A549 treated with CORT108297 at 1 μM for 4 hours (cell line): ENCODE measurements at places on chromosomes 6 and 20. TPM values are rescaled to one million over a fixed set of nuclear protein-coding genes. Genes with fewer than 3 reads are reported as not detected.

The PPDPF gene
- total RNA-seq: 273 to 372 TPM (median 330 TPM) in 5 replicates

The SPTLC3 gene
- 0.02 to 0.12 TPM (median 0.10 TPM) in 5 replicates for total RNA-seq

The ZC2HC1B gene
- not detected in 5 replicates for total RNA-seq

The BPIFB4 gene
- not detected in 5 replicates for total RNA-seq

The OR2J3 gene
- total RNA-seq: not detected in 5 replicates

The CLPSL2 gene
- total RNA-seq: 0.70 to 1.2 TPM (median 0.80 TPM) in 5 replicates

The MARCKS gene
- total RNA-seq: 15.3 to 26.3 TPM (median 21.8 TPM) in 5 replicates

The FAM209B gene
- total RNA-seq: 0.14 to 0.60 TPM (median 0.54 TPM) in 5 replicates

The STK4 gene
- 12.3 to 14.6 TPM (median 13.3 TPM) in 5 replicates for total RNA-seq

The SLC17A5 gene
- total RNA-seq: 10.1 to 11.6 TPM (median 11.0 TPM) in 5 replicates

The BPIFA1 gene
- not detected in 5 replicates for total RNA-seq

The ELOVL5 gene
- total RNA-seq: 62.3 to 75.3 TPM (median 67.4 TPM) in 5 replicates

The SLC24A3 gene
- 0.02 TPM in 1 of 5 replicates, not detected in the others for total RNA-seq

The PAX1 gene
- total RNA-seq: 0.03 to 0.10 TPM (median 0.05 TPM) in 3 of 5 replicates, not detected in the others

The NOX3 gene
- not detected in 5 replicates for total RNA-seq

The FOXQ1 gene
- 2.5 to 5.2 TPM (median 5.1 TPM) in 5 replicates for total RNA-seq

The GPR63 gene
- total RNA-seq: 0.45 to 0.60 TPM (median 0.53 TPM) in 5 replicates

The SASH1 gene
- 2.1 to 3.4 TPM (median 2.9 TPM) in 5 replicates for total RNA-seq

The SSTR4 gene
- total RNA-seq: 0.06 to 0.15 TPM (median 0.09 TPM) in 4 of 5 replicates, not detected in the other

The MPIG6B gene
- total RNA-seq: not detected in 5 replicates

The MTCH1 gene
- total RNA-seq: 109 to 143 TPM (median 138 TPM) in 5 replicates

The PDYN gene
- total RNA-seq: not detected in 5 replicates

The CD93 gene
- total RNA-seq: not detected in 5 replicates

The STMN3 gene
- total RNA-seq: 6.6 to 12.3 TPM (median 10.5 TPM) in 5 replicates

The GNRH2 gene
- total RNA-seq: 0.12 to 0.53 TPM (median 0.26 TPM) in 4 of 5 replicates, not detected in the other

The GJA10 gene
- total RNA-seq: not detected in 5 replicates

The CPXM1 gene
- total RNA-seq: 0.02 TPM in 1 of 5 replicates, not detected in the others

The NNAT gene
- total RNA-seq: not detected in 5 replicates

The SLC12A5 gene
- 11.6 to 17.1 TPM (median 15.1 TPM) in 5 replicates for total RNA-seq

The SLC17A1 gene
- total RNA-seq: 0.10 TPM in 1 of 5 replicates, not detected in the others

The OR12D3 gene
- not detected in 5 replicates for total RNA-seq

The OGFR gene
- total RNA-seq: 38.6 to 50.9 TPM (median 47.4 TPM) in 5 replicates

The MMP24 gene
- total RNA-seq: 16.9 to 23.3 TPM (median 20.2 TPM) in 5 replicates

The EPHA7 gene
- total RNA-seq: 0.09 to 0.11 TPM (median 0.09 TPM) in 5 replicates

The HAO1 gene
- not detected in 5 replicates for total RNA-seq

The SFTA2 gene
- total RNA-seq: not detected in 5 replicates

The TRIM10 gene
- total RNA-seq: 0.02 TPM in 1 of 5 replicates, not detected in the others

The PRRC2A gene
- 69.6 to 93.6 TPM (median 87.5 TPM) in 5 replicates for total RNA-seq

The ZSWIM1 gene
- 5.1 to 6.7 TPM (median 6.0 TPM) in 5 replicates for total RNA-seq

The ZBTB12 gene
- 3.4 to 5.3 TPM (median 4.6 TPM) in 5 replicates for total RNA-seq

The POM121L2 gene
- total RNA-seq: 0.02 to 0.04 TPM in 2 of 5 replicates, not detected in the others

The TPBG gene
- 40.9 to 50.7 TPM (median 47.8 TPM) in 5 replicates for total RNA-seq

The BMP7 gene
- total RNA-seq: 0.24 to 0.82 TPM (median 0.68 TPM) in 5 replicates
